Activated CD8-positive, alpha-beta memory T cell treated with anti-CD3 and anti-CD28 coated beads, Interleukin-2, amount 50 U/mL, for 48 hours (primary cell): ENCODE measurements at places on chromosomes 3 and 15.

DNA sequence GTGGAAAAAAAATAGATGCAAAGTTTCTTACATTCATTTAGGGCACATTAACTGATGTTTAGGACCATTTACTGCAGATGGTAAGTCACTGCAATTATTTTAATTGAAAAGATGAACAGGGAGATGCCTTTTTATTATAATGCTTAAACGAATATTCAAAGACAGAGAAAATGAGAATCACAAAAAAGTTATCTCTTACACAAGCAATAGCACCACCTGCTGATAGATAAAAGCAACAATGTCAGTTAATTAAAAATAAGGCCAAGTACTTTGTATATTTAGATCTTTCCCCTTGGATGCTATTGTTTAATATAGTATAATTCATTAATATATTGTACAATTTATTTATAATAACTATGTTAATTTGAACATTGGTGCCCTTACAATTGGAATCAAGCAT lies 55.9 kb downstream of the IFT80 start:
- no peak for DNase-seq

DNA sequence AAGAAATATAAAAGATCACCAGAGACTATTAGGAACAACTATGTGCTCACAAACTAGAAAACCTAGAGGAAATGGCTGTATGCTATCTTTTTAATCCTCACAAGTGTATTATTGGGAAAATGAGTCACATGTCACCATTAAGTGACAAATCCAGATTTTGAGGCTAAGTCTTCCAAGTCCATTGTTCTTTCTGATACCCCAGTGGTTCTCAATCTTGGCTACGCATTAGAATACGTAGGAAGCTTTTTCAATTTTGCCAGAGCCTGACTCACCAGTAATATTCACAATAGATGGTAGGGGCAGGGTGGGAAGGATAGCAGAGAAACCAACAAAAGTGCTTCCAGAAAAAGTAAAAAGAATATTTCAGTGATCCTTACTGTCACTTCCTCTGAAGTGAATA lies 117.0 kb downstream of the FILIP1L start:
- DNase-seq = no peak

- no peak for DNase-seq
Measured at GRCh38 chr3:46825450-46825849, 37.8 kb downstream of the MYL3 start.

GRCh38 chr3:66028457-66028856 lies 10.3 kb downstream of the MAGI1 start:
- DNase-seq = no peak

GRCh38 chr3:106619-107018 lies 89.9 kb upstream of the CHL1 start:
- DNase-seq = no peak

- no peak for DNase-seq
Measured at GRCh38 chr3:56836276-56837163, 34.8 kb upstream of the ARHGEF3 start.

- DNase-seq = no peak
Measured at GRCh38 chr15:70473581-70474370, 289.6 kb downstream of the UACA start.

- no peak for DNase-seq
Measured at GRCh38 chr3:116423945-116424344, 21.3 kb downstream of the LSAMP start.

GRCh38 chr15:78003539-78004008 lies 73.9 kb downstream of the TBC1D2B start:
- DNase-seq = no peak

- no peak for DNase-seq
Measured at GRCh38 chr15:66805202-66805885, 103.3 kb downstream of the SMAD6 start.

GRCh38 chr3:159266779-159267178 lies 464.9 kb downstream of the MFSD1 start:
- DNase-seq = peak; percentile 53

DNA sequence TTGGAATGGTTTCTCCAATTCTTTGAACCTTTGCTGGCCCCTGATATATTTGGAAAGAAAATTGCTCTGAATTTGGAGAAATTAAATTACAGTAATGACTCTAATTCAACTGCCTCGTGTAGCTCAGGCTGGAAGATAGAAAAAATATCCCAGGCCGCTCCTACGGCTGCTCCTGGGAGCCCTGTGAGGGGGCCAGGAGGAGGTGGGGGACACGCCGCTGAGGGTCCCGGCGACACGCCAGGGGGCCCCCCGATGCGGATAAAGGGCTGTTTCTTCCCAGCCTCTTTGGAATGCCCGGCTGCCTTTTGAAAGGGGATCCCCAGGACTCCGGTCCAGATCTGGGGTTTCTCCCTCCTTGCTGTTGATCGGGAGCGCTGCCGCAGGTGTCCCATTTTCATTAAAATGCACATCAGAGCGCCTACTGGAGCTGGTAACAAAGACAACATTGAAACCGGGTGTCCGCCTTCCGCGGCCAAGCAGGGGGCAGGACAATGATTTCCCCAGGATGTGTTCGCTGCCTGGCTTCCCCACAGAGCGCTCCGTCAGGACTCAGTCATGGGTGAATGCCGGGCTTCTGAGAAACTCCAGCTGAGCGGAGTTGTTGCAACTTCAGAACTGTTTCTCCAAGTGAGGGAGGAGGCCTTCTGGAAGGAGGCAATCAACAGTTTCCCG lies 200.1 kb upstream of the KBTBD8 start:
- no peak for DNase-seq

DNA sequence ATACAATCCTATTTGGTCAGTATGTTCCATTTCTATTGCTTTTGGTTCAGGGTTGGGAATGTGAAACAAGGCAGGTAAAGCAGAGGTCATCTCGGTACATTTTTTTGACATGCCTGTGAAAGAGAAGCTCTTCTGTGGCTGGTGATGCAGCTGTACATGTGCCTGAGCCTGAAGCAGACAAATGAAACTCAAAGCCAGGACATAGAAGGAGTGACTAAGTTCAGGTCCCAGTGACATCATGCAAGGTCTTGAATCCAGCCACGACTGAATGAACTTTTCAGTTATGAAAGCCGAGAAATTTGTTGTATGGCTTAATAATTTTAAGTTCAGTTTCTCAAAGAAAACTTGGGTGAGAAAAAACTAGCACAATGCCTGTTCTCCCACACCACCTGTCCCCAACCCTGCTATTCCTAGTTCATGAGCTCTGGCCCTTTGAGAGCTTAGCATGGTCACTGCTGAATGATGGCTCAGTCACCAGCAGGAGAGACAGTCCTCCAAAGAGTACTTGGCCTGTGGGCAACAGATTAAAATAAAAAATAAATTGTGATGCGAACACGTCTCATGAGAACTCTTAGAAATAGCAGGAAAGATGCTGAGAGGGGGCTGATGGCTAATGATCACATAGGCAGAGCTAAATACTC lies 600.2 kb upstream of the GRM7 start:
- no peak for DNase-seq

DNA sequence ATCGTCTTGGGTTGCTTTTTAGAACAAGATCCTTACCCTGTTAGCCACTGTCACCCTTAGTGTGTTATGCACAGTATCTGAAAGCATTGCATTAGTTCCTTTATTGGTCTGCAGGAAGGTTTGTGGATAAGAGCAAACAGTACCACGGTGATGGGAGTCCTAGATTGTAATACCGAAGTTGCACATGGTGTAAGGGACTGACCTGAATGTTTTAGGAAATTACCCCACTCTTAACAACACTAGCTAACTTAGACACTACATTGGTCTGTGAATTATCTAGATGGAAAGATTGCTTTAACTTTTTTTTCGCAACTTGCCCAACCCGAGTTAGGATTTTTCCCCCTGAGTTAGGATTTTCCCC lies 1.3 kb downstream of the STT3B start:
- no peak for DNase-seq

GRCh38 chr3:142447301-142447851 lies 461 bp downstream of the XRN1 start:
- peak; percentile 74 for DNase-seq

DNA sequence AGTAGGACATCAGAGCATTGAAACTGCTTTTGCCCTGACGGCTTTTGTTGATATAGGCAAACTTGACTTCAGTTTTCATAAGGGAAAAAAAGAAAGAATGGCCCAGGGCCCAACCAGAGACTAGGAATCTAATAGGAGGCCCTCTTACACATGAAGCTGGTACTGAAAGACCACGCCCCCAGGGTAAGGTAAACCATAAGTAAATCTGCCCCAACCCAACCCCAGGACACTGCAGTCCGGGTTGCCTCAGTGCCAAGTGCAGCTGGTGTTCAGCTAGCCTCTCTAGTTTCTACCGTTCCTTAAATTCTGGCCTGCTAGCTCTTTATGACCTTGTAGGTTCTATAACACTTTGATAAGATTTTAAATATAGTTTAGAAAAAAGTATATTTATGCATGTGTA lies 136.7 kb downstream of the AQP9 start:
- DNase-seq = no peak

DNA sequence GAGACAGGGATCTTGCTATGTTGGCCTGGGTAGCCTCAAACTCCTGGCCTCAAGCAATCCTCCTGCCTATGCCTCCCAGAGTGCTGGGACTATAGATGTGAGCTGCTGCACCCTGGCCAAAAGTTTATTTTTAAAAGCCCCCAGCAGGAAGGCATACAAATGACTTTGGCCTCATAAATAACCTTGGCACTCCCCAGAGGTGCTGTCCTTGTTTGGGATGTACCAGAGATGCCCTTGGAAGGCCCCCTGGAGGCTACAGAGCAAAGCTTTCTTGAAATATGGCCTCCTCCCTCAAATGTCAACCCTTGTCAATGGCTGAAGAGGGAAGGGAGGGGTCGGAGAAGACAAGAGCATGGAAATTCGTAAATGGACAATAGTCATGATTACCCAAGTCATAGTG lies 14.0 kb upstream of the RTP3 start:
- DNase-seq = no peak

- DNase-seq = no peak
Measured at GRCh38 chr3:34969513-34969912, 669.8 kb upstream of the ARPP21 start.

DNA sequence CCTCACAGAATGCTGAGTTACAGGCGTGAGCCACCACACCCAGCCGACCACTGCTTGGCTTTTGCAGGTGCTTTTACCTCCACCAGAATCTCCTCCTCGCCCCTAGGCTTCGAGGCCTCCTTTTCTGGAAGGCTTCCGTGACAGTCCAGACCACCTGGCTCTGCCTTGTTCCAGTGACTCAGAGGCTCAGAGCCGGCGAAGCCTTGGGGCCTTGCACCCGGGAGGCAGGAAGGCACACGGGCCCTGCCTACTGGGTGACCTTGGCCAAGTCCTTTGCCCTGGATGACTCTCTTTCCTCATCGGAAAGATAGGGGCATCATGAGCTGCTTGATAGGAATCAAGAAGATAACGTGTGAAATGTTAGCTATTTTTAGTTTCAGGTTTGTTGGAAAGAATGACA lies 31.3 kb upstream of the FURIN start:
- DNase-seq = peak; percentile 81

- DNase-seq = no peak
Measured at GRCh38 chr3:71310980-71311660, 272.4 kb downstream of the FOXP1 start.

DNA sequence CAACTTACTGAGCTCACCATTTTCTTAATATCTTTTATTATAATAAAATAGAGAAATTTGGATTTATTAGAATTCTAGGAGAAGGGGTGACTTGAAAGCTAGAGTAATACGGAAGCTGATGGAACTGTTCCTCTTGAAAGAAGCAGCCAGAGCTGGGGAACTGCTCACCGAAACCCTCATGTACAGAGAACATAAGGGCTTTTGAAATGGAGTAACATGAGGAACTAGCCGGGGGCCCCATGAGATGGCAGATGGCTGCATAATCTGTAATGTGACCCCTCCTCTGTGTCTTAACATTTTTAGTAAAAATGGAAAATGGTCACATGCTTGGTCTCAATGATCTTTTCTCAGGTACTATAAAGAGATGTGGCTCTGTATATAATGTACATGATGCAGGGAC lies 15.7 kb upstream of the DYNC1LI1 start:
- no peak for DNase-seq

- DNase-seq = no peak
Measured at GRCh38 chr3:157098121-157098822, 61.7 kb downstream of the CCNL1 start.

DNA sequence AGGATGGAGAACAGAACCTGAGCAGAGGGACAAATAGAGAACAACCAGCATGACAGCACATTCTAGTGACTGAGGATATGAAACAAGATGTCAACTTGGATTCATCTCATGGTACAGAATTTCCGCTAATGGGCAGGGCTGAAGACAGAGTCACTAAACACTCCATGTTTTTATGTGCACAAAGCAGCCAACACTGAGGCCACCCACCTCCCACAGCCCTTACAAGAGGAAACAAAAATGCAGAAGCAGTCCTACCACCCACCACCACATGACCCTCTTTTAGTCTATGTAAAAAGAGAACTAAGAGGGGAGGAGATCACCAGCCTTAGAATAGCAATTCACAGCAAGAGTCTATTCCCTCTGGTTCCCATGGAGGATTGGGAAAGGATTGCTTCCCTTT lies 131.4 kb upstream of the UBE2E2 start:
- DNase-seq = no peak
